ENCODE measurements at places on chromosomes 11 and 22.
A peak's percentile ranks its signal among the peaks of the same experiment; 100 is the strongest.

- no peak for DNase-seq
These were observed 93.0 kb downstream of the SCN3B start for GRCh38 chr11:123561431-123561800.

- no peak for DNase-seq
These were observed 21.4 kb downstream of the ARHGEF12 start for GRCh38 chr11:120357620-120358019.

- no peak for DNase-seq
These were observed 95.5 kb downstream of the PGR start for GRCh38 chr11:101034076-101034475.

DNA sequence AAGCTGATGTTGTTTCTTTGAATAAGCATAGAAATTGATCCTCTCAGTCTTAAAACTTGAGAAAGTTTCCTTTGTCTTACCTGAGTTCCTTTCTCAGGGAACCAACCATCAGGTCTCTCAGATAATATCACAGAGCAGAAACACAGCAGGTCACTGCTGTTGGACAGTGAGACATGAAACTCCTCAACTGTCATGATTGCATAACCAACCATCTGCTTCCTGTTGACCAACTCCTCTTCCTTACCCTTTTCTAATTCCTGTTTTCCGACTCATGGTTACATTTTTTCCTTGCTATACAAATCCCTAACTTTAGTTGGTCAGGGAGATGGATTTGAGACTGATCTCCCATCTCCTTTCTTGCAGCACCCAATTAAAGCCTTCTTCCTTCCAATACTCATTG lies 845.3 kb downstream of the FAM181B start:
- DNase-seq: no peak

DNA sequence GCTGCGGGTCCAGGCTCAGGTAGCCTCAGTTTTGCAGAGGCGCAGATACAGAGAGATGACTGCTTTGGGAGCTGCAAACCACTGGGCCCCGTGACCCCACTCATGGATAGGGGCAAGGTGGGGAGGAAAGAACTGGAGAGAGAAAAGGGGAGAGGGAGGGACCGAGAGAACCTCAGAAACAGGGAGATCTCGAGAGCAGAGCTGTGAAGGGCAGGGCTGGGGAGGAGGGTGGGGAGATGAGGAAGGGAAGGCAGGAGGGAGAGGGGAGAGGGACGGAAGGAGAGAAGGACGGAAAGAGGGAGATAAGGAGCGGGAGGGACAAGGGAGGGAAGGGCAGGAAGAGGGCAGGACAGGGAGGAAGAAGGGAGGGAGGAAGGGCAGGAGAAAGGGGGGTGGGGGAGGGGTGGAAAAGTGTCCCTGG lies 46.3 kb downstream of the IGLL1 start:
- no peak for DNase-seq

DNA sequence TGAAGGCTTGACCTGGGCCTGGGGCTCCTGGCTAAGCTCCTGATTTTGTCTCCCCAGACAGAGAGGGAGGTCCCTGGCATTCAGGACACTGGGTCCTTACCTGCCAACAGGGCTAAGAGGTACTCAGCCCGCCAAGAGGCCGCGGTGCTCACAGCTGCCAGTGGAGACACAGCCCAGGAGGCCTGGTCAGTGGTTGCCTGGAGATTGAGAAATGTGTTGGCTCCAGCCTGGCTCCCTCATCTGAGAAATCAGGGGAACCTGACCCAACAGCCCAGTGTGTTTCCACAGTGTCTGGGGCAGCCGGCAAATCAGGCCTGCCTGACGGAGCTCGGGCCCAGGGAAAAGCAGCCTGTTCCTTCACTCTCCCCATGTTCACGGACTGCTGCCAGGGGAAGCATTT lies 79.4 kb upstream of the NAV2 start:
- no peak for DNase-seq

DNA sequence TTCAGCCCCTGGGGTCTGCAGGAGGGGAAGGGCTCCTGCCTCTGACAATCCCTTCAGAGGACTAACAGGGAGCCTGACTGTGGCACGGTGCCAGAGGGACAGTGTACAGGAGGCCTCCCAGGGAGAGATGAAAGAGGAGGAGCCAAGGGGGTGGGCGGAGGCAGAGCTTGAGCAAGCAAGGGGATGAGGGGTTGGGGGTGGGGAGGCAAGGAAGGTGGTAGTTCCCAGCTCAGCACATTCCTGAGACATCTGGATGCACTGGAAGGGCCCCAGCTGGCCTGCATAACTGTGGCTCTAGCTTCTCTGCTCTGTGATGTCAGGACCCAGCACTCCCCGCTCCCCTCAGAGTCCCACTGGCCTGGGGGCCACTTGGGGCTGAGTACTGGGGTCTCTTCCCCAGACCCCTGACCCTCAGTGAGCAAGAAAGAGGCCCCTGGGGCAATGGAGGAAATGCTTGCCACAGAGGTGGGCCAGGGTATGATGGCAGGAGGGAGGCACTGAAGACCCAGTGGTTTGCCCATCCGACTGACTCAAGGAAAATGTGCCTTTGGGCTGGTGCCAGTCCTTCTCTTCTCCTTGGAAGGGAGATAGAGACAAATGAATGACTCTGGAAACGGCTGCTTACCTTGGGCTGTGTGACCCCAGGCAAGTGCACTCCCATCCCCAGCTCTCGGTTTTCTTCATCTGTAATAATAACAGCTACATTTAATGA lies 13.3 kb downstream of the CREB3L1 start:
- no peak for DNase-seq

DNA sequence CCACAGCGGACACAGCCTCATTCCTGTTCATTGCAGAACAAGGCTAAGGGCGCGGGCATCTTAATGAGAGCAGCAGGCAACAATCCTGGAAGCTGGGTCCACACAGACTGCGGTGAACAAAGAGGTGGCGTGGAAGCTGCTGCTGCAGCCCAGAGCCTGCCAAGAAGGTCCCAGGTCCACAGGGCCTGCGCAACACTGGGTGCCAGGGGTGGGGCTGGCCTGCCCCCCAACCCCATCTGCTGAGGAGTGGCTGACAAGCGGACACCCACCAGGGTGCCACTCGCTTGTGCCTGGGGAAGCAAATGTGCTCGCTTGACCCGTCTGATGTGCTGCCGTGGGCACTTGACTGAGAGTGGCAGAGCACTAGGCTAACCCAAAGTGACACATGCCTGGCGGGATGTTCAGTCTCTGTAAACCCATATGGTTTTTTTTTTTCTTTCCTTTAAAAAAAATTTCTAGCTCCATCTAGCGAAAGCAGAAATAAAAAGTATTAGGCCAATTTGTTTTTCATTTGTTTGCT lies 83.2 kb upstream of the PITPNB start:
- DNase-seq: no peak

GRCh38 chr11:70901951-70902521 lies 350.3 kb downstream of the SHANK2 start:
- DNase-seq: no peak

DNA sequence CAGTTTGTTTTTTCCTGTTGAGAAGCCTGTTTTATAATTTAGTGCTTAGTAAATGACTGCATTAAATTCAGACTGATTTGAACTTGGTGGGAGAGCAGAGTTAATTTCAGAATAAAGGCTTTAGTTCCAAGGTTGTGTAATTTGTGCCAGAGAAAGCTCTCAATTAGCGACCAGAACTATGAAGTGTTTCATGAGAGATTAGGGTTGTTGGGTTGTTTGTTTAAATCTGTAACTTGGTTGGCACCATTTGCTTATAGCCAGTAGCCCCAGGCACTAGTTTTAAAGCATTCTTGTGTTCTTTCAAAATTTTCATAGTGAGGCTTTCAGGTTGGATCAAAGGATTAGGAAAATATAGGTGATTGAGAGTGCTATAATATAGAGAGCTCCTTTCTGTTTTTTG lies 25.5 kb downstream of the UVRAG start:
- no peak for DNase-seq

- no peak for DNase-seq
These were observed 13.3 kb upstream of the SH3BP1 start for GRCh38 chr22:37626144-37626543.

DNA sequence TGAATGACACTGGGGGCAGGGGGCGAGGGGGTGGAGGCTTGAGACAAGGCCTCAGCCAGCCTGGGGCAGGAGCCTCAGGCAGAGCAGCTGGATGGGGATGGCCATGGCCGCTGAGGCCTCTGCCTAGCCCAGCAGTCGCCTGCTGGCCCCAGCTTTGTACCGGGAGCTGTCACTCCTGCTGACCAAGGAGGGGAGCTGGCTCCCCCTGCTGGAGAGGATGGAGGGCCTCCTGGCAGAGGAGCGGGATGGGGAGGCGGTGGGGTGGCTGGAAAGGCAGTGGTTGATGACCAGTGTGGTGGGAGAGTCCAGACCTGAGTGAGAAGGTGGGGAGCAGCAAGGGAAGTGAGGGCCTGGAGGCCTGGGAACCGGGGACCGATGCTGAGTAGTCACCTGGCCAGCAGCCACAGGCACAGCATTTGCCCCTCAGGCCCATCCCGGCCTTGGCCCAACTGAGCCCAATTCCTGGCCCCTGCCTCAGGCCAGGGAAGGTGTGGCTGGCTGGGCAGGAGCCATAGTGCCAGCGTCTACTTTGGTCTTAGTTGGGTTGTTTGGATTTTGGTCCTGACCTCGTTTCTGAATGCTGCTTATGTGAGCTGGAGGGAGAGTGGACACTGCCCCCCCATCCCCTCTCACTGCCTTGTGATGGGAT lies 6.0 kb upstream of the SUSD2 start:
- DNase-seq: peak; percentile 45

DNA sequence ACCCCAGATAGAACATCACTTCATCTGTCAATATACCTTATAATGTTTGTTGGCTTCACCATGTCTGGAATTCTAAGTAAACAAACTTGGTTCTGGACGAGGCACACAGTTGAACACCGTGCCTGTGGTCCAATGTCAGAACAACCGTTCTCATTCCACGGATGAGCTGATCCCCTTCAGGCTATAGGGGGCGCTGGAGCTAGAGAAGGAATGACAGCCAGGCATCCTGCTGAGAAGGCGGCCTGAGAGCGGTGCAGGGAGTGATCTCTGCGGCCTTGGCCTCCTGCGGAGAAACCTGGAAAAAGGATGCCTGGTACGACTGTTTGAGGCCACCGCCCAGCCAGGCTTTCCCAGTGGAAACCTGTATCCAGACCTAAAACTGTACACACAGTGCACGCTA lies 48.7 kb downstream of the FDX1 start:
- DNase-seq: no peak

DNA sequence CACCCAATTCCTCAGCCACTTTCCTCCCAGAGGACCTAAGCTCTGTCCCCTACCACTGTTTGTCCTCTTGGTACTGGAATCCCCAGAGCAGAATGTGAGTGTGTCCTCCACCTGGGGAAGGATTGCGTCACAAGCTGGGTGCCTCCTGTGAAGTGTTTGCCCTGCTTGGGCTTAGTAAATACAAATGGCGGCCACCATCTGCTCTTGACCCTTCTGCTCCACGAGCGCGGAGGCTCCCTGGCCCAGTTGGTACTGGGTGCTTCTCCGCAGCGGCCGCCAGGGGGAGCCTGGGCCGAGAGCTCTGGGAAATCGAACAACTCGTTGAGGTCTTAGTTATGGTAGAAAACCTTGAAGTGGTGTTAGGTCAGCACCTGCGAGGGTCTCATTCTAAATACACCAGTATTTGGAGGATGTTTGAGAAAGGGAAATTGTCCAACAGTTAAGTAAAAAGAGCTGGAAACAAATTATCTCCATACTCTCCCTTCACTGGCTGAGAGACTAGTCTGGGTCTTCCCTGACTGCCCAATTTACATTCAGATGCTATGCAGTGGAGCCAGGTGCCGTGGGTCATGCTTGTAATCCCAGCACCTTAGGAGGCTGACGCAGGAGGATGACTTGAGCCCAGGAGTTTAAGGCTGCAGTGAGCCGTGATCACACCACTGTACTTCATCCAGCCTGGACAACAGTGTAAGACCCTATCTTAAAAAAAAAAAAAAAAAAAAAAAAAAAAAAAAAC lies 74.6 kb upstream of the TEAD1 start:
- no peak for DNase-seq

DNA sequence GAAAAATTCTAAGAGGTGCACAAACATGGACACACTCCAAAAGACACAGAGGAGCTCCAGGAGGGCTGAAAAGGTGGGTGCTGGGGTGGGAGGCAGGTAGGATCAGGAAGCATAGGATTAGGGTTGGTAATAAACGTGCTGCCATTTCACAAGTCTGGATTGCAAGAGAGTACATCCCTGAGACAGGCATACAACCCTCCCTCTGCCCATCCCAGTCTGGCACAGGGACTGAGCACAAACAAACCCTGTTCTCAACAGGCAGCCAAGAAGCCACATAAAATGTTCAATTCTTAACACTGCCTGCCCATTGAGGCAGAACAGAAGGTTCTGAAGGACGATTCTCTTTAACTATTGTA lies 18.5 kb downstream of the SLC35F2 start:
- no peak for DNase-seq

GRCh38 chr22:27545085-27545484 lies 256.5 kb downstream of the MN1 start:
- no peak for DNase-seq

GRCh38 chr11:488062-488461 lies 19.0 kb downstream of the RNH1 start:
- DNase-seq: no peak

GRCh38 chr22:23591201-23591791 lies 11.2 kb upstream of the IGLL1 start:
- DNase-seq: peak; percentile 20

DNA sequence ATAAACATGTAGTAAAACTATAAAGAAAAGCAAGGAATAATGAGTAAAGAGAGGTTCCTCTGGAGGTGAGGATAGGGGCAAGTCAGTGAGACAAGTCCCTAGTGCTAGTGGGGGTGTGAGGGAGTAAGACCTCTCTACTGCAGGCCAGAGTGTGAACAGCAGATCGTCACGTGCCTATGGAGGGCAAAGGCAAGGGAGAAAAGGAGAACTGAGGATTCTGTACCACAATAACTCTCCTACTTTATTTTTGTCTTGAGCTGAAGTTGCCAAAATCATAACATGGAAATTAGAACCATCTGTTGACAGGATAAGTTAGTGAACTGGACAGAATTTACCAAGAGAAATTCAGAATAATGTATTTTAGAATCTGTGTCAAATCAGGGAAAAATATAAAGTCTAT lies 77.6 kb downstream of the ENTHD1 start:
- DNase-seq: no peak

DNA sequence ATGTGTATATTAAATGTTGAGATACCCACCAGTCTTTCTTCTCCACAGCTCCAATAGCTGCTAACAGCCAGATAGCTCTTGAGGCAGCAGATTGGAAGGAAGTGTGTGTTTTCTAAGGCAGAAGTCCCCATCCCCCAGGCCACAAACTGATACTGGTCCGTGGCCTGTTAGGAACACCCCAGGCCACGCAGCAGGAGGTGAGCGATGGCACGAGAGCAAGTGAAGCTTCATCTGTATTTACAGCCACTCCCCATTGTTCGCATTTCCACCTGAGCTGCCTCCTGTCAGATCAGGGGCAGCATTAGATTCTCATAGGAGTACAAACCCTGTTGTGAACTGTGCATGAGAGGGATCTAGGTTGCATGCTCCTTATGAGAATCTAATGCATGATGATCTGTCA lies 12.7 kb downstream of the CCDC73 start:
- no peak for DNase-seq

DNA sequence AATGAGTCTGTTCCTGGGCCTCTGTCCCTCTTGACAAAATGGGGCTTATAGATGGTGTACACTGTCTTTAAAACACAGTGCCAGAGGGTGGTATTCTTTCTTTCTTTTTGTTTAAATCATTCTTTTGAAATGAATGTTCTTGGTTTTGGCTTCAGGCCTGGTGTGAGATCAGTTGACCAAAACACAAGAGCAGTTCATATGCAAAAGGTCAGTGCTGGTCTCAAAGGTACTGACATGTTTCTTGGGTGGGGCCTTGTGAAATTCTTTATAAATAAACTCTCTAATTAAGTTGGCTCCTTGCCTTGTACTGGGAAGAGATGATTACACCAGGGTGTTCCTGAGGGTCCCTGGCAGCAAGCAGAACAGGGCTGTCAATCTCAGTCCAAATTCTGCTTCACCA lies 110.0 kb downstream of the FBXO7 start:
- DNase-seq: no peak

All from activated CD8-positive, alpha-beta memory T cell treated with anti-CD3 and anti-CD28 coated beads for 4 hours (primary cell).